ENCODE measurements at places on chromosomes 6 and 20.

GRCh38 chr6:15411766-15412165 lies 165.9 kb downstream of the JARID2 start:
- DNase-seq: no peak

GRCh38 chr20:49699200-49699992 lies 14.3 kb downstream of the B4GALT5 start:
- DNase-seq: peak; percentile 68

- DNase-seq: peak; percentile 75
Measured at GRCh38 chr6:35583893-35584688, 71.4 kb upstream of the TULP1 start.

- peak; percentile 75 for DNase-seq
Measured at GRCh38 chr20:39049684-39050554, 87.8 kb downstream of the DHX35 start.

GRCh38 chr6:42350911-42351310 lies 100.8 kb downstream of the TRERF1 start:
- no peak for DNase-seq

GRCh38 chr6:117907601-117908245 lies 659 bp downstream of the SLC35F1 start:
- no peak for DNase-seq

- no peak for DNase-seq
Measured at GRCh38 chr6:161901740-161902426, 628.0 kb upstream of the AGPAT4 start.

DNA sequence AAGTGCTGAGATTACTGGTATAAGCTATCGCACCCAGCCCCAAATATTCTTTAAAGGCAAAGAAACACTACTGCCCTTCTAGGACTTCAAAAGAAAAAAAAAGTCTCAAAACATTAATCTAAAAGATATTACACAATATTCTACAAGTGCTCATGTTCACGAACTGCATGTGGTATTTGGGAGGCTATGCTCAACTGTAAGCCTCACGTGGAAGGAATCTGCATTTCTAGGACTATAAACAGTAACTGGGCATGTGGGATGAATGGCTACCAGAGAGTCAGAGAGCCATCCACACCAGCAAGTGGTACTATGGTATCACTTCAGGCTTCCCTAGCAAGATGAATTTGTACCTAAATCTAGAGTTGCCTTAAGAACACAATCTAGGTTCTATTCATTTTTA lies 50.0 kb downstream of the FKBP5 start:
- no peak for DNase-seq

DNA sequence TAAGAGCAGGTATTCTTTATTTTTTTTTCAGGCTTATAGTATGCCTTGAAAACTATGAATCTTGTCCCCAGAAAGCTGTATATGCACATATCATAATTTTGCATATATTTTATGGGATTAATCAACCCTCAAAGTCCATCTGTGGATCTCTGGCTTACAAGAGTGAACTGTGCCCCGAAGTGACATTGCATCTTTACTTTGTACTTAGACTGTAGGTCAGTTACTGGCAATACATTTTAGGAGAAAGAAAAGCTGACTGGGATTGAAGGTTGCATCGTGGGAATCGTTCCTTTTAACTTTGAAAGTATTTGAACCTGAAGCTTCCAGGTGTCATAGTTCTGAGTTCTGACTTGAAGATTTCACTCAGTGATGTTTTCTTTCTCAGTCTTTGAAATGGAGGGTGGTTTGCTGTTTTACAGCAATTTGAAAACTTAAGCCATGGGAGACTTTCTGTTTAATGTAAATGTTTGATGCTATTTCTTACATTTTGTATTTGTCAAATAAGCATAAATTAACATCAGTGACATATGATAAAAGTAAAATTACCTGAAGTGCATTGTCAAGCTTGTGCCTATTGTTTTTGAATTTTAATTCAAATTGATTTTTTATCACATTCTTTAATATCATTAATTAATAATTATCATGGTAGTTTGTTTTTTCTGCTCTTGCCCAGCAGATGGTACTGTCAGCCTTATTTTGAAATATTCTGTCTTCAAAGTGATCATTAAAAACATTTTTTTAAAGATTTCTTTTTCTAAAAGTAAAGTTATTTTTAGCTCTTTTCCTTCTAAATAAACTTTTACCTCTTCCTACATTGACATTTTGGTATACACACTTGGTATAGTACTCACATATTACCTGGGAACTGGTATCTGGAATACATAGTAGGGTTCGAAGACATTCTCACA lies 29.0 kb downstream of the L3MBTL3 start:
- DNase-seq: no peak

DNA sequence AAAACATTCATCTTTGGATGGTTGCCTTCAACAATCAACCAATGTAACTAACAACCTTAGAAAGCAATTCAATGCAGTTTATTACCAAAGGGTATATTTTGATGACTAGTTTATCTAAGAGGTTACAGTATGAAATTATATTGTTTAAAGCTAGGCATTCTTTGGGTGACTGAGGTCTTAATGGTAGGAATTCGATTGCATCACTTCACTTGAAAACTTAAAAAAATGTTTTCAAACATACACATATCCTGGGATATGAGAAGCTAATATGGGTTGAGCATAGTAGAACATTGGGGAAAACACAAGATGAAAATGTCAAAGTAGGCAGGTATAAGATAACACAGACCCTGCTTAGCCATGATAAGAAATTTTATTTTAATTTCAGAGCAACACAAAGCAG lies 144.6 kb upstream of the BMP5 start:
- no peak for DNase-seq

GRCh38 chr6:7770111-7770510 lies 44.2 kb downstream of the BMP6 start:
- no peak for DNase-seq

DNA sequence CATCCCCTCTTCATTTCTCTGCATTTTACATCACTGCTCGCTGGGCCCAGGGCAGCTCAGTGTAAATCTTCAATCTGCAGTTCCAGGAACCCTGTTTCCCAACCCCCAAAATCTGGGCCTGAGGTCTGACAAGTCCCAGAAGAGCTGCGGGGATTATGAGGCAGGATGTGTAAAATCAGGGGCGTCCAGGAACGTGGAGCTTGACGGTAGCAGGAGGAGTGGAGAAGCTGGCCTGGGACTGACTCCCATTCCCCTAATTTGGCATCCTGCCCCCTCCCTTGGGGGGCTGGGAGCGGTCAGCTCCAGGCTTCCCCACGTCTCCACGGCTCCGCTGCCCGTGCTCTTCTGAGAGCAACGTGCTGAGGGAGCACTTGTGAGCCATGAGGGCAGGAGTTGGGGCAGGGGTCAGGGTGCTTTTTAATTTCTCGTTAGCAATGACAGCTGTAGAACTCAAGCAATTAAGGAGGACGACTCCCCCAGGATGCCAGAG lies 23.4 kb upstream of the VEGFA start:
- DNase-seq: no peak

DNA sequence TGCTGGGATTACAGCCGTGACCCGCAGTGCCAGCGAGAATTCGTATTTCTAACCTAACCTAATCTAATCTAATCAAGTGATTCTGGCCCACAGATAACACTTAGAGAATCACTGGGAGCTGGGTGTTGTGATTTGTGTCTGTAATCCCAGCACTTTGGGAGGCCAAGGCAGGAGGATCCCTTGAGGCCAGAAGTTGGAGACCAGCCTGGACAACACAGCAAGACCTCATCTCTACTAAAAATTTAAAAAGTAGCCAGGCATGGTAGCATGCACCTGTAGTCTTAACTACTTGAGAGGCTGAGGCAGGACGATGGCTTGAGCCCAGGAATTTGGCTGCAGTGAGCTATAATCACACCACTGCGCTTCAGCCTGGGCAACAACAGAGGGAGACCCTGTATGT lies 21.4 kb upstream of the NCOA3 start:
- no peak for DNase-seq

DNA sequence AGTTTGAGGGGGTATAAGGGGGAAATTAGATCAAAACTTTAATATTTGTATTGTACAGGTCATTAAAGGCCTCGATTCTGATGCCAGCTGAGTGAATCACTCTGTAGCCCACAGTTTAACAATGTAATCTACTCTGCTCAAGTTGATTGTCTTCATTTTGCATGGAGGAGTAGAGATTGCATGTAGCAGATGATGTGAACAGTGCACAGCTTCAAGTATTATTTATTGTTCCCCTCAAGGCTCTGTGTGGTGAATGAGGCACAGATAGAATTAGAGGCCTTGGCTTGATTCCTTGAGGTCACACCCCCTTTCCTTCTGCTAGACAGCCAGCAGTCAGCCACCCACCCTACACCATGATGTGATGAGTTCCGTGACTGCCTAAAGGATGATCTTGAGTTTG lies 38.1 kb downstream of the TXLNB start:
- DNase-seq: no peak

- DNase-seq: no peak
Measured at GRCh38 chr20:31869942-31870725, at the start of the genes DUSP15 and TTLL9. TSS of gene DUSP15 (minus strand) at chr20:31870527. CDS start at chr20:31870337, 190 bp downstream. TSS of gene TTLL9 (plus strand) at chr20:31870634. CDS start at chr20:31871127, 493 bp downstream.

- DNase-seq: no peak
Measured at GRCh38 chr6:169850154-169850553, 98.7 kb downstream of the ERMARD start.

- DNase-seq: no peak
Measured at GRCh38 chr20:29689411-29690225, 1567.8 kb upstream of the DEFB115 start.

DNA sequence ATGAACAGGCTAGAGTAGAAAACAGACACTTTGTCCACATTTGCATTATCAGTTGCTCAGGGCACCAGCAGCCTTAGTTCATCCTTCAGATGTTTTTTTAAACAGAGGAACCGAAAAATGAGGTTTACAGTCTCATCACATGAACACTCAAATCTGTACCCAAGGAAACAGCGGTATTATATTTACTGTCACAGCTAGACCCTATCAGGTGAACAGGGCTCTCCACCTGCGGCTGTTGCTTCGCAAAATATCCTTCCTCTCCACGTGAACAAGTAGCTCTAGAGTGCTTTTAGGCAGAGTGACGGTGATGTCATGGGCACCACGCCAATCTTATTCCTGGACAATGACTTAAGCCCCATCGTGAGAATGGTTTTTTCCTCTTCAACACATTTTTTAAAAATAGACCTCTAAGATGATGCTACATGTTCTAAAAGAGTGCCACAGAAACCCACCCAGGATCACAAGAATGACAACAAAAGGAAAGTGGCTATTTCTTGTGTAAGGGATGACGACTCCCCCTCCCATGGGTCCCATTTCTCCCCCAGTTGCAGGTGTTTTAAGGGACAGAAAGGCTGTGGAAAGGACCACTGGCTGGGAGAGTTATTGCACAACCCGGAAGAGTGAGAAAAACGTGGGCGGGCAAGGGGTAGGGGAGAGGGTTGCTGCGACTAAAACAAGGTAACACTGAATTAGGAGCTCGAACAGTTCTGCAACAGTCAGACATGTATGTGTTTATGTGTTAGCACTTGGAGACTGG lies 77.7 kb downstream of the EFHC1 start:
- DNase-seq: no peak

DNA sequence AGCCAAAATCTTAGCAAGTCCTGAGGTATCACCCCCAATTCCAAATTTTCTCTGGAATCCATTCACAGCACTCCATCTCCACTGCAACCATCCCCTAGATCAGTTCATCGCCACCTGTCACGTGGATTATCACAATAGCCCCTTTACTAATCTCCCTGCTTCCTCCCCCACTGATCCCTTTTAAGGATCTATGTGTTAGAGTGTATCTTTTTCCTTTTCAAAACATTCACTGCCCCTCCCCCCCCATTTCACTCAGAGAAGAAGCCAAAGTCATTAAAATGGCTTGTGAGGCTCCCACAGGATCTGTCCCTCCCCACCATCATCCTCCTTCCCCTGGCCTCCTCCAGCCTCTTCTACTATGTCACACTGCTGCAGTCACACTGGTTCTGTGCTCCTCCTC lies 18.4 kb upstream of the SPAG4 start:
- no peak for DNase-seq

Measured in hematopoietic multipotent progenitor cell treated with erythropoietin and hydrocortisone succinate and interleukin-3 and kit ligand, for 15 days (in vitro differentiated cells).